ENCODE measurements at places on chromosomes 2 and 18.

DNA sequence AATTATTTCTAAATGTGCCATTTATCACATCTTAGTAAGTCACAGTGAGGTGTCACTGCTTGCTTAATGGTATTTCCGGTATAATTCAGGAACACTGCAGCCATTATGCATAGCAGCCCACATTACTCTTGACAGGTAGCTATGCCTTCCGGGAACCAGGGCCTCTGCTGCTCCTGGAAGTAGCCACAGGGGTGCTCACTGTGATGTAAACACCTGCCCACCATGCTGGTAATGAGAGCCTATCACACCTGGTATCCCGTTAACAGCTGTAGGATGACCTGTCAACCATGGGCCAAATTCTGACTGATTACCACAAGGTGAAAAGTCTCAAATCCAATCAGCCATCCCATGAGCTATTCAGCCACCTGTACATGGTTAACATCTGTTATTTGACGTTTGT, 647.0 kb upstream of the NXPH2 start:
- no peak for DNase-seq

- DNase-seq: no peak
Observed at GRCh38 chr18:46252759-46253158, 148.6 kb downstream of the HAUS1 start.

DNA sequence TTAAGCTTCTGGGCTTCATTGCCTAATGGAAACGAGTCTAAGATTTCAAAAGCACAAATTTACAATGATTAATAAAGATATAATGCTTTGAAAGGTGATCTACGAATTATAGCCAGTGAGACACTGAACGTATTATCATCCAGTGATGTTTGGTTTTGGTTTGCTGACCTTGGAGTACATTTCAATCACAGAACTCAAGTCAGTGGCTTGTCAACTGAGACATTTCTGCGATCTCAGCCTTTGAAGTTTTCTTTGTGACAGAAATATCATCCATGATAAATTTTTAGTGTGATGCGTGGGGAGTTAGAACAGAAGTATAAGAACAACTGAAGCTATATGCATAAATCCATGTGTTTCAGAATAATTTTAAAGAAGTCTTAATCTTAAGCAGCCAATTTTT, 263.8 kb downstream of the TCF4 start:
- no peak for DNase-seq

DNA sequence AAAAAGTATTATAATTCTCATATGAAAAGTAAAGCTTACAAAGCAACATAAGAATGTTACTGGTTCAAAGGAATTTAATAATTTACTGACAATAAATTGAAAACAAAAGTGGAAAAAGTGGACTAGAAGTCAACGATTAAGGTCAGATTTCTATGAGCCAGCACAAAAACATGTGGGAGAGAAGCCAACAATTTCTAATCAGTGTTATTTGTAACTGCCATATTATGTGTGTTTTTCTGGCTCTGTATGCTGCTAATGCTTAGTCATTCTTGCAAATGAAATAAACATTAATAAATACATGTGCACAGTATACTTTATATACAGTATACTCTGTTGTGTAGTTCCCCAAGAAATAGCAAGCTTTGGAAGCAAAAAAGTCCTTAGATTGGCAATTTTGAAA, 301.3 kb upstream of the RGPD4 start:
- DNase-seq: peak; percentile 42

DNA sequence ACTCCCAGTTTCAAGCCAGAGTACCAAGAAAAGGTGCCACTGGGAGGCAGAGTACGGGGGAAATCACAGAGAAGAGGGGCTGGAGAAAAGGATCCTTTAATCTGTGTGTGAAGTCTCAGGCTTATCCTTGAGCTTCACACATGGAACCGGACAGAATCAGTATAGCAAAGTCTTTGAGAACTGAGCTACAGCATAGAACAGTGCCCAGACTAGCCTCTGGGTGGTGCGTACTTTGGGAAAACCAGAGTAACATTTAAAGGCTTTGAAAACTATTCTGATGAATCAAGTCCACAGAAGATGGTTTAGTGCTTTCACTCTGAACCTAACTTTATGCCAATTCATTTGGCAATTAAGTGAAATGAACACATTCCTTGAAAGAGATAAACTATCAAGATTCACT, 83.1 kb downstream of the BABAM2 start:
- DNase-seq: peak; percentile 44

DNA sequence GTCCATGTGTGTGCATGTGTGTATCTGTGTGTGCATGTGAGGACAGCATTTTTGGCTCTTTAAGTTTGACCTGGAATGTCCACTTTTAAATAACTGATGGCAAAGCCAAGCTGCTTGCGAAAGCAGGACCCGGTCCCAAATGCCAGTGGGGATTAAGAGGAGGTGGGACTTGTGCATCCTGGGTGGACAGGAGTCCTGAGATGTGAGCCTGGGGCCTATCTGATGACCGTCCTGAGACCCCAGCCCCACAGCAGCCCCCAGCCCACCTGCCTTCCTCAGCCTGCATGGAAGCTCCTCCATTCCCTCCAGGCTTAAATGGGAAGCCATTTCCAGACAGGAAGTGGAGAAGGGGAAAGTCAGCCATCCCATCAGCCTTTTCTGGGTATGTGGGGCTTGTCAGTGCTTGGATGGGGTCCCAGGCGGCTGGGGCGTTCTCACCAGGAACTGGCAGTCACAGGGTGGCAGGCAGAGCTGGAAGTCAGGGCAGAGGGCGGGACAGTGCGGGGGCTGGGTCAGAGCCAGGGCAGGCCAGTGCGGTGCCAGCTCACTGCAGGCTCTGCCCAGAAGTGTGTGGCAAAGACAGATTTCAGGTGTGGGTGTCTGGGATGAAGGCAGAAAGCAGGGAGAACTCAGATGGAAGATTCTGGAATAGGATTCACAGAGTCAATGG, 117.8 kb downstream of the ACKR3 start:
- peak; percentile 12 for DNase-seq

- peak; percentile 75 for DNase-seq
Observed at GRCh38 chr2:10546975-10547391, 98.9 kb upstream of the ODC1 start.

DNA sequence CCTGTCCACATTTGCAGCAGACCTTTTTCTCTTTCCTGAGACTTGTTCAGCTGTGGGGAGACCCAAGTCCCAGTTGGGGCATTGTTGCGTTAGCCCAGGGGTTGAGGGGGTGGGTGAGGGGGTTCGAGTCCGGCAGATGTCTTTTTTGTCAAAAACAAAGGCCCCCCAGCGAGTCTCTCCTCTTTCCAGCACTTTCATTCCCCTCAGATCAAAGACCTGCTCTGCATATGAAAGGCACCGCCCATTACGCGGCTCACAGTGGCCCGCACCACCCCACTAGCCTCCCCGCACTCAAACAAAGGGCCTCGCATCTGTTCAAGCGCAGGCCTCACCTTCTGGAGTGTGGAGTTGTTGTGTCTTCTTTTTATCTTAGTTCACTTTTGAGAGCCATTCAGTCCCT, 25.2 kb downstream of the TRABD2A start:
- no peak for DNase-seq

DNA sequence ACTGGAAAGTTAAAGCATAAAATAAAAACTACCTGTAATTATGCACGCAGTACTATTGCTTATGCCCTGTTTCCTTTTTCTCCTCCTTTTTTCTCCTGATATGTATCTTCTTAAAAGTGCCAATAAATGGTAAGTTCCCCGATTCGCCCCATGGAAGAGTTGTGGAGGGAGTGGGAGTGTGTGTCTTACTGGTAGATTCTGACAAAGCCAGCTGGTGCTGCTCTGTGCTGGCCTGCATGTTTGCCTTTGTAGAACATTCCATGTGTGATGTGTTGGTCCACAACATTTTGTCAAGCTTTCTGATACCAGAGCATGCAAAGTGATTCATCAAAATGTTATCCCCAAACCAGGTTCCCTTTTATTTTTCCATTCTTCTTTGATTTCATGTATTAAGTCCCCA, 356.9 kb upstream of the RAB12 start:
- no peak for DNase-seq

- no peak for DNase-seq
Observed at GRCh38 chr2:173822889-173823542, 142.2 kb downstream of the SP3 start.

- no peak for DNase-seq
Observed at GRCh38 chr18:47728921-47729320, 201.5 kb downstream of the SMAD2 start.

DNA sequence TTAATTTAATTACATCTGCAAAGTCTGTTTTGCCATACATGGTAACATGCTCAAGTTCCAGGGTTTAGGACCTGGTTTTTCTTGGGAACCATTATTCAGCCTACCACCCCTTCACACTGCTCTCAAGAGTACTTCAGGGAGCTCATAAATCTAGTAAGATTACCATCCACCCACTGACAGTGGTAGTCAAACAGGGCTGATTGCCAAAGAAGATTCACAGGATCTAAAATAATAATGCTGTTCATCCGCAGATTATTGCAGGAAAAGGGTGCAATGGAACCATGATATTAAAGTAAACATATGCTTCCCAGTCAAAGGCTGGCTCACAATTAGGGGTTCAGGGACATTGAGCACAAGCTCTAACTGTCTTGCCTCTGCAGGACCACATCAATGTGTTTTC, 148.0 kb upstream of the CYRIA start:
- no peak for DNase-seq

GRCh38 chr2:116317111-116317510, 1497.4 kb upstream of the DDX18 start:
- DNase-seq: no peak

Measured in GM23248 (cell line).